ENCODE measurements at places on chromosomes 6 and 20.

GRCh38 chr6:41578217-41579087 lies 32.3 kb downstream of the FOXP4 start:
- peak; percentile 40 for DNase-seq

- DNase-seq: peak; percentile 52
Observed at GRCh38 chr6:119446115-119446554, 96.6 kb upstream of the MAN1A1 start.

GRCh38 chr6:138106665-138107077 lies 548 bp downstream of the PERP start:
- DNase-seq: no peak

DNA sequence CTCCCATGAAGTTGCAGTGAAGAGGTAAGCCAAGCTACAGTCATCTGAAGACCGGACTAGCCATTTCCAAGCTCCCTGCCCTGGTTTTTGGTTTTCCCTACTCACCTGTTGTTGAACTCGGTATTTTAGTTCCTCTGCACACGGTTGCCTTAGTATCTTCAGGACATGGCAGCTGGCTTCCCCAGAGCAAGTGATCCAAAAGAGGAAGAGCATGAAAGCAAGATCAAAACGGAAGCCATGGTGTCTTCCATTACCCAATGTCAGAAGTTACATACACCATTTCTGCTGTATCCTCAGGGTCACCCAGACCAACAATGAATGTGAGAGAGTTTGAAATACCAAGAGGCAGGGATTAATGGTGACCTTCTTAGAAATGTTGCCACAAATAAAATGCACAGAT lies 276.6 kb upstream of the CNR1 start:
- no peak for DNase-seq

GRCh38 chr6:3211681-3212080 lies 15.8 kb downstream of the TUBB2B start:
- DNase-seq: peak; percentile 61

- no peak for DNase-seq
Observed at GRCh38 chr6:5072440-5072839, 12.7 kb upstream of the PPP1R3G start.

DNA sequence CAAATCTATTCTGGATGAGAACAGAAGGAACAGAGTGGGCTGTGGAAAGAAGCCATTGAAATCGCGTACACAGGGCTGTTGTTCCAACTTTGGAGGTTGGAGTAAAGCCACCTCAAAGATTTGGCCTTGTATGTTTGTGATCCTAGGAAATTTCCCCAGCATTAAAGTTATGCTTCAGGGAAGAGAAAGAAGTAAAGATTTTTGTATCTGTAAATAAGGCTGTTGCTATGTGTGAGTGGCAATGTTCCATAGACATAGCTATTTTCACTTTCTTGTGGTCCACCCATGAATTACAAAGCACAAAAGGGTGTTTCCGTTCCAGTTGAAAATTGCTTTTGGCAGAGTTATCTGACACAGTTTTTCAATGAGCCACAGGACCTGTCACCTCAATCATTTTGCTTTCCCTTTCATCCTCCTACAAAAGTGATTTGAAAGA lies 321.3 kb downstream of the TFAP2B start:
- no peak for DNase-seq

- DNase-seq: no peak
Observed at GRCh38 chr6:137882225-137882961, 15.3 kb downstream of the TNFAIP3 start.

GRCh38 chr20:43284486-43284885 lies 94.8 kb upstream of the PTPRT start:
- no peak for DNase-seq

- no peak for DNase-seq
Observed at GRCh38 chr20:39603219-39603618, 641.1 kb downstream of the DHX35 start.

GRCh38 chr20:51800872-51801121 lies 1.5 kb downstream of the SALL4 start:
- DNase-seq: peak; percentile 17

DNA sequence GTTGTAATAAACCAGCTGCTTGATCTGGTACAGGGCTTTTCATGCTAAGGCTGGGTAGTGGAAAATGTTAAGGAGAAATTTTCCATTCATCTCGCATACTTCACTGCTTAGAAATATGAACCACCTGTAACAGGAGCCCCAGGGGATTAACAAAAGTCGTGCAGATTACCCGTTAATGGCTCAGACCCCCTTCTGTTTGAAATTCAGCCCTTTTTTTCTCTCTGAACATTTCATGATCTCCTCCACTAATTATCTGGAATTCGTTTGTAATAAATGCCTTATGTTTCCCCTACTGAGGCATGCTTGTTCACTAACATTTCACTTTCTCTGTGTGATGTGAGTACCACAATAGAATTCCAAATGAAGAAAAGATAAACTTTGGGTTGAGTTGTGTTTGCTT lies 336.4 kb upstream of the HSF2 start:
- no peak for DNase-seq

Data from EL (cell line).